ENCODE measurements at places on chromosomes 7 and 10.
A peak's percentile ranks its signal among the peaks of the same experiment; 100 is the strongest.

GRCh38 chr7:34277016-34277802 is 371.9 kb downstream of the BMPER start:
- no peak for DNase-seq

DNA sequence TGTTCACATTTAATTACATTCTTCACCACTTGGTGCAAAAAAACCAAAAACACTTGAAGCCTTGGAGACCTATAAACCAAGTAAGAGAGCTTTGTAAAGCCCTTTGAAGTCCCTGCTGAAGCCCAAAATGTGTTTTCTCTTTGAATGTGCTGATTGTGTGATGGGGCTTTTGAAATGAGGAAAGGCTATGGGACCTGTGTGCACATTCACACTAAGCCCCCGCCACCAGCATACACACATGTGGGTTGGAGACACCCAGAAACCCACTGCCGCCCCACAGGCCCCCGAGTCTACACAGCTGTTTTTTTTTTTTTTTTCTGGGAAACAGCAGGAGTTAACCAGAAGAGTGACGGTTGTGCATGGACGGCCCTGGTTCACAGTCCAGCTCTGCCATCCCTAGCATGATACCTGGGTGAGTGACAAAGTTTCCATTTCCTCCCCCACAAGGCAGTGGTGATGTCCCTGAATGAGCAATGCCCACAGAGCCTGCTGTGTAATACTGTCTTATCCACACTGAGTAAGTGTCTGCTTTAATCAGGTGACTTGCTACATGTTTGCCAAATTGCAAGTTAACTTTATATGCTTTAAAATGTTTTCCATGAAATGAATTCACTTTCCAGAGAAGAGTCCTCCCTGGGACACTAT is 154.6 kb upstream of the GDF10 start:
- no peak for DNase-seq

- no peak for DNase-seq
Measured at GRCh38 chr7:27872356-27873275, 132.7 kb downstream of the TAX1BP1 start.

- no peak for DNase-seq
Measured at GRCh38 chr10:127242914-127243313, 46.5 kb upstream of the INSYN2A start.

- no peak for DNase-seq
Measured at GRCh38 chr10:72039377-72039776, 49.0 kb downstream of the SPOCK2 start.

GRCh38 chr10:27446091-27446918 is 57.8 kb upstream of the RAB18 start:
- DNase-seq: no peak

DNA sequence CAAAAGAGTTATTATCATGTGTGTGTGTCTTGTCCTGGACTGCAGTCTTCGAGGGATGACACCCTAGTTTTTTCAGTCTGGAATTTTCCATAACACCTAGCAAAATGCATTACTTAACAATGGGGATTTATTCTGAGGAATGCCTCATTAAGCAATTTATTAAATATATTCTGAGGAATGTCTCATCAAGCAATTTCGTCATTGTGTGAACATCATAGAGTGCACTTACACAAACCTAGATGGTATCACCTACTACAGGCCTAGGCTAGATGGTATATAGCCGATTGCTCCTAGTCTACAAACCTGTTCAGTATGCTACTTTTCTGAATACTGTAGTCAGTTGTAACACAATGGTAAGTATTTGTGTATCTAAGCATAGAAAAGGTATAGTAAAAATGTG is 1.1 kb upstream of the STEAP4 start:
- DNase-seq: no peak

- peak; percentile 28 for DNase-seq
Measured at GRCh38 chr10:78318305-78318704, 284.6 kb downstream of the RPS24 start.

DNA sequence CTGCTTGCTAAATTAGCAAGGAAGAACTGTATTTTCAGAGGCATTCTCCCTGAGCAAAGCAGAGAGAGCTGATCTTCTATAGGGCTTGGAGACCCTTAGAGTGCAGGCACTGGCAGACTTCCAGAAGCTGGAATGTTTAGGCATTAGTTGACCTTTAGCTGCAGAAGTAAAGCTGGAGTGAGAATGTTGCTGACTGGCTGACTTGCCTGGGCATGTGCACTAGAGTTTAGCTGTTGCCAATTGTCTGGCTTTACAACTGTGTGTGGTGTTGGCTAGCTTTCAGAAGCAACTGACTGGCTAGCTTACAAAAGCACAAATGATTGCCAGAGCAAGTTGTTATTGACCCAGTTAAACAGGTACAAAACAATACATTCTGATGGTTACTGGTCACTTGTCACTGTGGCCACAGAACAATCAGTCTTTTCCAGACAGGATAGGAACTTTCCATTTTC is 25.1 kb downstream of the FAM13C start:
- DNase-seq: peak; percentile 70

DNA sequence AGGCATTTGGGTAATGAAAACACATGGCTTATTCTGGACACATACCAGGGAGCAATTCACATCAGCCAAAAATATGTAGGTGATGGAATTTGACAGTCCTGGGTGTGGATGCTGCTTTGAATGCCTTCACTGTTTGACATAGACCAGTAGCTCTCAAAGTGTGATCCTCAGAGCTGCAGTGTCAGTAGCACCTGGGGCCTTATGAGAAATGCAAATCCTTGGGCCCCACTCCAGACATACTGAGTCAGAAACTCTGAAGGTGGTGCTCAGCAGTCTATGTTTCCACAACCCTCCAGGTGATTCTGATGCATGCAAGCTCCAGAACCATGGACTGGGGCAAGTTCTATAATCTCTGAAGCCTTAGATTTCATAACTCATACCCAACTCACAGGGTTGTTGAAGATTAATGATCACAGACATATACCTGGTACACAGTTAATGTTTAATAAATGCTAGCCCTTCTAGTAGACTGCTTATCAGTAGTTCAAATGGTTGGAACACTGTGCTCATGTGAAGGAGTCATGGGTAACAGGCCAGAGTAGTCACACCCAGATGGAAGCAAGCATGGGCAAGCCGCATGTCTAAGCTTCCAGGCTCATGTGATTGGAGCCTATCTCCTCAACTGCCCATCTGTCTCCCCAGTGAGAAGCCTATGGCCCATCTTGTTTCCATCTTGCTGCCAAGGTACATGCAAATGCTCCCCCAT is 715.7 kb downstream of the GRID1 start:
- DNase-seq: no peak

DNA sequence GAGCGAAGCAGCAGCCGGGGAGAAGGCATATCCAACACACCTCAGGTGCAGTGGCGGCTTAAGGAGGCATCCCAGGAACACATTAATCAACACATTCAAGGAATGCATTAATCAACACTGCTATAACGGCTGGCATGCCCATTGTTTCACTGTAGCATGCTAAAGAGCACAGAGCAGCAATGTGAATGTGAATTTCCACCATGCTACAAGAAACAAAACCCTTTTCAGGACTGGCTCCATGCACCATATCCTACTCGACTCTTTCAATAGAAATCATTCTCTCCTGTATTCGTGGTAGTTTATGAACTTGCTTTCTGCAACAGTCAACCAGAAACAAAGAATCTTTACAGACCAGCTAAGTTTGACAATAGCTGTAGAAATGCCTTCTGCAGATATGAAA is 149.0 kb downstream of the NRCAM start:
- no peak for DNase-seq

GRCh38 chr7:33334349-33334748 is 205.0 kb downstream of the BBS9 start:
- no peak for DNase-seq

DNA sequence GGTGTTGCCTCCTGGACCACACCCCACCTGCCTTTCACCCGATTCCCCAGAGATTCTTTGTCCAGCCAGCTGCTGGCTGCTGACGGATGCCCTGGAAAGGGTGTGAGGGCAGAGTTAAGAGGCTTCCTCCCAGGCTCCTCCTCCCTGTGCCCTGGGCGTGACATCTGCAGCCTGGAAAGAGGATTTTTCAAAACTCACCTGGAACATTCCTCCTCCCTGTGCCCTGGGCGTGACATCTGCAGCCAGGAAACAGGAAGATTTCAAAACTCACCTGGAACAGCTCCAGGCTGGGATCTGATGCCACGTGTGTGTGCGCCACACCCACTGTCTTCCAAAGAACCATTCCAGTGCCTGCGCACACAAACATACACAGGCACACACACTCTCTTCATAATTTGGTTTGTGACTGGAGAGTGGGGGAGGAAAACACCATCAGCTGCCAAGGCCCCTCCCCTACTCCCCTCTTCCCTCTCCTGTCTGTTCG is 5.2 kb downstream of the MARVELD1 start:
- peak; percentile 82 for DNase-seq
